PC-3 (cell line): ENCODE measurements at places on chromosomes 16 and 17. TPM values are rescaled to one million over a fixed set of nuclear protein-coding genes. Genes with fewer than 3 reads are reported as not detected.

Gene TNP2
- not detected in 2 replicates for total RNA-seq

Gene RNF157
- 7.3 and 7.4 TPM in 2 replicates for total RNA-seq

Gene OR3A2
- total RNA-seq = not detected in 2 replicates

Gene KCNAB3
- total RNA-seq = 0.26 and 0.75 TPM in 2 replicates

Gene TMEM88
- 1.5 TPM in 1 of 2 replicates, not detected in the other for total RNA-seq

Gene ZNF750
- total RNA-seq = not detected in 2 replicates

Gene ADORA2B
- total RNA-seq = 118 and 130 TPM in 2 replicates

Gene ZNF668
- 15.6 and 19.2 TPM in 2 replicates for total RNA-seq

Gene CDRT15
- total RNA-seq = not detected in 2 replicates

Gene DRC7
- not detected in 2 replicates for total RNA-seq

Gene USB1
- 18.7 and 25.1 TPM in 2 replicates for total RNA-seq

Gene CHST5
- 0.29 TPM in 1 of 2 replicates, not detected in the other for total RNA-seq

Gene GEMIN4
- total RNA-seq = 24.6 and 25.0 TPM in 2 replicates

Gene ERCC4
- 3.2 and 4.9 TPM in 2 replicates for total RNA-seq

Gene ABCC11
- 0.26 TPM in 1 of 2 replicates, not detected in the other for total RNA-seq

Gene MYH8
- total RNA-seq = not detected in 2 replicates

Gene FAM20A
- 0.11 and 0.17 TPM in 2 replicates for total RNA-seq

Gene CRHR1
- not detected in 2 replicates for total RNA-seq

Gene ST6GALNAC2
- total RNA-seq = 1.0 and 6.4 TPM in 2 replicates

Gene DPEP3
- not detected in 2 replicates for total RNA-seq

Gene OVCA2
- total RNA-seq = 45.7 and 58.6 TPM in 2 replicates

Gene ARHGAP27
- total RNA-seq = 119 and 134 TPM in 2 replicates

Gene B4GALNT2
- 0.06 and 0.29 TPM in 2 replicates for total RNA-seq

Gene NTN1
- 0.12 and 0.22 TPM in 2 replicates for total RNA-seq

Gene PGP
- total RNA-seq = 46.0 and 58.1 TPM in 2 replicates

Gene NXPH3
- 0.26 and 1.2 TPM in 2 replicates for total RNA-seq

Gene MPP2
- total RNA-seq = 7.7 and 8.2 TPM in 2 replicates

Gene TEKT1
- total RNA-seq = not detected in 2 replicates

Gene VWA3A
- not detected in 2 replicates for total RNA-seq
